CD4-positive, alpha-beta T cell treated with Interleukin-15 for 1 hour (primary cell): ENCODE measurements at places on chromosomes 7 and 10.

DNA sequence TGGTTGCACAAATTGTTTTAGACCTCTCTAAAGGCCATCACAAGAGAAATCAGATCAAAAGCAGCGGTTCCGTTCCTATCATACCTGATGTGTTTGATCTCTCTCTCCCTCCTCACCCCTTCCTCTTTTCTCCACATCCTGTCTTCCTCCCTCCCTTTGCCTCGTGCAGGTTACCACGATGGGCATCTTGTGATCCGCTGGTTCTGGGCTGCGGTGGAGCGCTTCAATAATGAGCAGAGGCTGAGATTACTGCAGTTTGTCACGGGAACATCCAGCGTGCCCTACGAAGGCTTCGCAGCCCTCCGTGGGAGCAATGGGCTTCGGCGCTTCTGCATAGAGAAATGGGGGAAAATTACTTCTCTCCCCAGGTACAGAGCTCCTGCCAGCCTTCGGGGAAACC is 28.5 kb upstream of the STK17A start:
- DNase-seq = no peak

DNA sequence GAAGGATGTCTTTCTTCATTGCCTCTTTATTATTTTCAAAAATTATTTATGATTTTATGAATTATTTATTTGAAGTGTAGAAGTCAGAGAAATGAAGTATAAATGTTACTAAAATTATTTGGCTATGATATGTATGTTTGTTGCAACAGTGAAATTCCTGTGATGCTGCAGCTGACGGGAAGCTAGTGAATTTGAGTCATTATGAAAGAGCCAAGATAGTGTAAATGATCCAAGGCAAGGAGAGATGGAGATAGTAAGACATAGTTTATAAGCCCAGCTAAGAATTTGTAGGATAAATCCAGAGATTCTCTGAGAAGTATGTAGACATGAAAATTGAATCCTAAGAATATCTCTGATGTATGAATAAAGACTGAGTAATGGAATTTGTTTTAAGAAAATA is 30.8 kb downstream of the CASD1 start:
- DNase-seq = no peak

- no peak for DNase-seq
These were observed 48.5 kb upstream of the BHLHA15 start for GRCh38 chr7:98162758-98163157.

GRCh38 chr7:21305455-21306235 is 122.2 kb upstream of the SP4 start:
- no peak for DNase-seq

- DNase-seq = no peak
These were observed 149.9 kb downstream of the CHN2 start for GRCh38 chr7:29344334-29344978.

DNA sequence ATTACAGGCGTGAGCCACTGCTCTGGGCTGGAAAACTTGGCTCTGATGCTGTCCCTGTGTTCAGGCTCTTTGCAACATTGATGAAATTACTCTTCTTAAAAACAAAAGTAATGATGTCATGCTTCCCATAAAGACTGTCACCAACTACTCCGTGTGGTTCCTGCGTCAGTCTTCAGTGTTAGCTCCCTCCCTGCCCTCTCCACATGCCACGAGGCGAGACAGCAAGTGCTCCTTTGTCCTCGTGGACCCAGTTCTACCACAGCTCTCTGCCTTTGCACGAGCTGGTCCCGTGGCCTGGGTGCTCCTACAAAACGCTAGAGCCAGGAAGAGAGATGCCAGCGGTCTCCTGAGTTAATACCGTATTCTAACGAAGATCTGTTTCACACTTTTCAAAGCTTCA is 194.5 kb downstream of the SDK1 start:
- DNase-seq = no peak

GRCh38 chr10:46019177-46019528 is 11.3 kb downstream of the NCOA4 start:
- DNase-seq = no peak

- DNase-seq = no peak
These were observed 73.1 kb upstream of the PDE1C start for GRCh38 chr7:32143301-32143700.

GRCh38 chr10:43137717-43138020 is 576 bp upstream of the CSGALNACT2 start:
- no peak for DNase-seq

- no peak for DNase-seq
These were observed 628.7 kb downstream of the TYW1 start for GRCh38 chr7:67625257-67625737.

- DNase-seq = no peak
These were observed 91.9 kb upstream of the PLXDC2 start for GRCh38 chr10:19724287-19724686.

DNA sequence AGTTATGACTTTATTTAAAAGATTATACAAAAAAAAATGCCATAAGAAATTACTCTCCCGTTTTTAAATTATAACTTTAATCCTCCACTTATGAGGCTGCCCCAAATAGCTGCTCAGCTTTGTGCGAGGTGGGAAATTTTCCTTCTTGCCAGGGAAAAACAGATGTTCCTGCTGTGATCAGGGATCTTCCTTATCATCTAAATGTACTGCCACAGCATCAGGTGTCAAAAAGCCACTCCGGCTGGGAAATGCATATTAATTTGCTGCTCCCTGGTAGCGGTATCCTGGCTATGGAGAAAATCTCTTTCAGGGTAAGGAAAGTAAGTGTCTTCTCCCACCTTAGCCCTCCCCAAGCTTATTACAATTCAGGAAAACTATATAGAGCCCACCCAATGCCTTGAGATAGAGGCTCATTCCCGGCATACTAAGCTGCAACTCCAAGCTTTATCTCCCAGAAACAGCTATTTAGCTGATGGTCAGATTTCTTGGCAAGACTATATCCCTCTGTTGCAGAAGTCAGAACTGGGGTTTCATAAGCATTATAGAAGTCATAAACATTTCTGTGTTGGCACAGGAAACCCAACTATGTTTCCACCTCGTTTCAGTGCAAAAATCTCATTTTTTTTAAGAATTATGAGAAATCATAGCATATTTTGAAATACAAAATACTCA is 360.4 kb downstream of the PARD3 start:
- DNase-seq = no peak

DNA sequence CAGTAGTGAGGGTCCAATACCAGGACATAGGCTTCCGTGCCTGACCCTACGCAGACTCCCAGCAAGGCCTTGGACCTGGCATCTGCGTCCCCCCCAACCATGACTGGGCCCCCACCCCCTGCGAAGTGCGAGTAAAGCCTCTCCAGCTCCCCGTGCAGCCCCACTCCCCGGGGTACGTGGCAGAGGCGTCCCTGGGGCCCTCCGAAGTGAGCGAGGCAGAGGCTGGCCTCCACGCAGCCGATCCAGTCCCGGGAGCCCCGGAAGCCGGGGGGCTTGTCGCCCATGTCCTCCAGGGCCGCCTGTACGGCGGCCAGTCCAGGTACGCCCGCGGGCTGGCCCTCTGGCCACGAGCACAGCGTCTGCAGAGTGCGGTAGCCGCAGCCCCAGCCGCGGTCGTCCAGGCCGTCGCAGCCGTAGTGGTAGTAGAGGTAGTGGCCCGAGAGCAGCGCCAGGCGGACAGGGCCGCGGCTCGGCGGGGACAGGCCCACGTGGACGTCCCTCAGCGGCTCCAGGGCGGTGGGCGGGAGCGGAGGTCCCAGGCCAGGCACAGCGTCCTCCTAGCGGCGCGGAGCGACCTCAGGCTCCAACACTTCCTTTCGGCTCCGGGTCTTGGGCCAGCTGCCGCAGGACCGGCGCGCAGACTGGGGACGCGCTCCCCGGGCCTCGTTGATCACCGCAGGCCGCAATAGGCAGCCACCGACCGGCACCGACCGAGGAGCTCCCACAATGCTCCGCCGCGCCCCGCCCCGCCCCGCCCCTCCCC is at the start of gene UFSP1:
Gene UFSP1 (minus strand): TSS at position 728 of the 763 bp plus-strand sequence. CDS start 444 bp downstream, at position 284.
- no peak for DNase-seq

GRCh38 chr10:126160571-126160970 is 227.7 kb downstream of the ADAM12 start:
- DNase-seq = no peak

DNA sequence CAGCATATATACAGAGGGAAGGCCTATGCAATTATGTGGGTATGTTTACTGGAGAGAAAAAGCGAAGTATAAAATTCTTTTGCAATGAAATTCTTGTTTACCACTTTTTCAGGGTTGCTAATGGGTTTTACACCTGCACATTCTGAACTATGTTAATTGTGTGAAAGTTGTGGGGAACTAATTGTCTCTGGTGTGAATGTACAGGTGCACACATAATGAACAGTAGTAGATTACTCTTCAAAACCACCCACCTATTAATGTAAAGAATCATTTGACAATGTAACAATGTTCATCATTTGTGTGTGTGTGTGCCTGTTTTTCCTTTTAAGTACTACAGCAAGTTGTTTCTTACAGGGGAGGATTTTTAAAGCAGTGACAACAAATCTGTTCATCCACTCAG is 80.0 kb upstream of the FEZF1 start:
- DNase-seq = no peak

- DNase-seq = no peak
These were observed 21.8 kb downstream of the ELFN1 start for GRCh38 chr7:1691601-1692514.

DNA sequence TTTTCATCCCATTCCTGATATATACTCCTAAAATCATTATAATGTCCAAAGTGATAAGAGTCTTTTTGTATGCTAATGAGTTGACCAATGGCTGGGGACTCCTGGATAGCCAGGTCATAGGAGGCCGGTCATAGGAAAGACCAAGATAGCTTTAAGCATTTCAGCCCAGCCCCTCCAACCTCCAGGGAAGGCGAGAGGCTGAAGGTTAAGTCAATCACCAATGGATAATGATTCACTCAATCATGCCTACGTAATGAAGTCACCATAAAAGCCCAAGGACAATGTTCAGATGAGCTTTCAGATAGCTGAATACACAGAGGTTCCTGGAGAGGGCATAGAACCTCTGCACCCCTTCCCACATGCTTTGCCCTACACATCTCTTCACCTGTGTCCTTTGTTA is 75.7 kb downstream of the VWDE start:
- DNase-seq = no peak

- DNase-seq = no peak
These were observed 8.6 kb downstream of the BTBD16 start for GRCh38 chr10:122279725-122280141.

- peak; percentile 58 for DNase-seq
These were observed 22.3 kb downstream of the ZNF783 start for GRCh38 chr7:149284343-149284742.

GRCh38 chr7:116227678-116228239 is 17.4 kb downstream of the TES start:
- DNase-seq = no peak

GRCh38 chr7:24729365-24730017 is 27.8 kb downstream of the GSDME start:
- no peak for DNase-seq

DNA sequence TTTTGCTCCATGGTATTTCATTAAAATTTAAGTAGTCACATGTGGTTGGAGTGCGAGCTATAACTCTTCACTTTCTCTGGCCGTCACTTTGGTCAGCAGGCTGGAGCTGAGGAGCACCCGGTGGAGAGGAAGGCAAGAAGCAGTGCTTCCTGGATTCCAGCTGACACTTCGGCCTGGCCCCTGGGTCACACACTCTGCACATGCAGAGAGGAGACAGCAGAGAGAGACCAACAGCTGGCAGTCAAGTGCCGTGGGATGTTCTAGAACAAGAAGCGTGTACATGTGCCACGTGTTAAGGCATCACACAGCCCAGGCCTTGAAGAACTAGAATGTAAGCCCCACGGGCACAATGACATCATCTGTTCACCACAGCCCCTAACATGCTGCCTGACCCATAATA is 30.1 kb downstream of the PSAP start:
- DNase-seq = no peak

DNA sequence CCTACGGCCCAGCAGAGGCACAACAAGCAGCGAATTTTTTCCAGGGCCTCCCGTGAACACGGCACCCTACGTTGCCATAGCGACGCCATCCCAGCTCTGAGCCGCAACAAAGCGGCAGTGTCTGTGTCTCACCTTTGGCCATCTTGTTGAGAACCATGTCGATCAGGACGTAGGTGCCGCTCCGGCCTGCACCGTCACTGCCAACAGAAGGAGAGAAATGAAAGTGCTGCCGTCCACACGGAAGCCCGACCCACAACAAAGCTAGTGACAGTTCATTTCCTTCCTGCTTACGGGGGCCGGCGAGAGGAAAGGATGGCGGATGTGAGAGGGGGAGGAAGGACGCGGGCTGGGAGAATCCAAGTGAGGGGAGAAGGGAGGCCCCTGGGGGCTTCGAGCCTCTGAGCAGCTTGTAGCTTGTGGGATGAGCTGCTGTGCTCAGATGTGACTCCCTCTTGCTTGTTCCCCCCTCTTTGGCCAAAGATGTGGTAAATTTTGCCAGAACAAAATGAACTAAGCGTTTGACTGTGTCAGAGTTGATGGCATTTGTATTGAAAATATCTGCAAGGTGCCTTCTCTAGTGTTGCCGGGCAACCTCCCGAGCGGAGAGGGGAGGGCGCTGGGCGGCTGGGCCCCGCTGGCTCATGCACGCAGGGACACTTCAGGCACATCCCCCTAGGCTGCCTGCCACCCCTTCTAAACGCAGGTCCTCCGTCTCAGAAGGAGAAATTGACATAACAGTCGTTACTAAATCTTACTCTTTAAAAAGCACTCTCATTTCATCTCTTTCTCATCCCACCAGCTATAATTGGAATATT is 232.2 kb downstream of the DNAJB6 start:
- peak; percentile 65 for DNase-seq

GRCh38 chr10:78663721-78664120 is 405.0 kb upstream of the ZMIZ1 start:
- DNase-seq = no peak

DNA sequence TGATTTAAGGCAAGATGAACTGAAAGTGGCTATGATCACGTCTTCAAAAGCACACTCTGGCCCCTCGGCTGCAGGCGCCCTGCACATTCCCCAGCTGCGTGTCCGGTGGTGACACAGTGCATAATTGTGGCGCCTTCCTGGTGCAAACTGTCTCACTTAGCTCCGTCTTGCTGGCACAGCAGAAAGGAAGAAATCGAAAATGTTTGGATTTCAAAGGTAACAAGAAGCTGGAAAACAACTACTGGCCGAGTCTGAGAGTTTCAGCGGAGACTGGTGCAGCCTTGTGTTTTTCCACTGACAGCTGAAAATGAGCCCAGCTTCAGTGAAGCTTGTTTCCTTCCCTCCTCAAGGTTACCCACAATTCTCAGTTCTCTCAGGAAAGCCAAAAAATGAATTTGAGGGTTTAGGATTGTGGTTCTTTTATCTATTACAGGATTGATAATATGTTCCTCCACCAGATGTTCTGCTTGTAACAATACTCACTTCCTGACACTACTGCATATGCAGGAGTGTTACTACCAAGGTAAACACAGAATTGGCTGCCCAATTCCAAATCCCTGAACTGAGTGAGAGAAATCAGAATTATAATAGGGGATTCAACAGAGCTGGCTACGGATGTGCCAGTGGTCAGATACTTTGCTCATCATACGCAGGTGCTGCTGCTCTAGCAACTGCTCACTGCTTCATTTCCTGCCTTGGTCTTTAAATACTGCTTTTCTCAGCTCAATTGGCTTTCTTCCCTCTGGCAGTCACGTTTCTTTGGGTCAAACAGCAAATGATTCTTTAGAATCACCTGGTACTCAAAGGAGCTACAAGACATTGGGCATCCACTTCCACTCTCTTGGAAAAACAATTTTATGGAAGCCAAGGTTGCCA is 63.7 kb downstream of the TRUB1 start:
- no peak for DNase-seq
